NCI-H187 treated with DMSO at 0.1 percent for 48 hours (cell line): ENCODE measurements at places on chromosomes 5 and 9.

GRCh38 chr9:37187292-37187691 is 66.9 kb downstream of the ZCCHC7 start:
- DNase-seq: no peak

DNA sequence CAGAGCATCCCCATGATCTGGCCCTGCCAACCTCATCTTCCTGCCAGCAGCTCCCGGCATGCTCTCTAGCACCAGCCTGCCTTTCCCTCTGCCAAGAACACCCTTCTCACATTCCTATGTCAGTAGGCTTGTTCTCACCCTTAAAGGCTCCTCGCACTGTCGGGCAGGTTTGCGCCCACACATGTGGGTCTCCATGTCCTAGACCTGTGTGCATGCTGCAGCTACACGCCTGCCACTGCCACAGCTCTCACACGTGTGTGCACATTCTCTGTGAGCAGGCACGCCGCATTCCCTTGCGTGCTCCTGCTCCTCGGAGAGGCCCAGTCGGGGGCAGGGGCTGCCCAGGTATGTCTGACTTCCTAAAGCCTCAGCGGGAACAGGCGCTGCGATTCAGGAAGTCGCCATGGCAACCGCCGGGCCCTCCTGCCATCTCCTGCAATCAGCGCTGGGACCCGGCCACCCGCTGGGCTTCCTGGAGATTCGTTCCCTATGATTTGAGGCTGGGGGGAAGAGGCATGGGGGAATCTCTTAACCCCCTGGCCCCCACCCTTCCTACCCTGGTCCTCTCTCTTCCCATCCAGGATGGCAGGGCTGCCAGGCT is 28.1 kb downstream of the NDUFA8 start:
- DNase-seq: no peak

DNA sequence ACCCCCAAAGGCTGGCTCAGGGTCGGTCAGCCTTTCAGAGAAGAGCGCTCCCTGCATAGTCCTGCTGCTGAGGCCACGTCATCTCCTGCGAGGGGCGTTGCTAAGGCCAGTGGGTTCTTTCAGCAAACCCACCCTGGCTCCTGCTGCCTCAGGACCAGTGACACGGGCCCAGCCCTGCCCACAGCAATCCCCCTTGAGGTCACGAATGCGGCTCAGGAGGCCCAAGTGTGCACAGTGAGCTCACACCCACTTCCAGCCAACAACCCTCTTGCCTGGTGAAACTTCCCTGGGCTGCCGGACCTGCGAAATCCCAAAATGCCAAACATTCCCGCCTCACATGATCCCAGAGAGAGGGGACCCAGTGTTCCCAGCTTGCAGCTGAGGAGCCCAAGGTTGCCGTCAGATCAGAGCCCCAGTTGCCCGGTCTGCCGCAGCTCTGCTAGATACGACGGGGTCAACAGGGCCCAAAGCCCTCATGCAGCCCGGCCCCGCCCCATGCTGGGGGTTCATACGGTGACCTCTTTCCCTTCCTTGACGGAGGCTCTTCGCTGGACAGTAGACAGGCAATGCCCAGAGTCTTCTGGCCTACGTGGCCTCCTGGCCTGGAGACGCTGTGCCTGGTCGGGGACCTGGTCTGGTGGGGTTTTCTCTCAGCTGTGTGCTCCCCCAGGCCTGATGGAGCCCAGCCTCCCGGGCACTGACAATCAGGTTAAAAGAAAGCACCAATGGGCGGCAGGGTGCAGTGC is 116.4 kb upstream of the COL5A1 start:
- no peak for DNase-seq

DNA sequence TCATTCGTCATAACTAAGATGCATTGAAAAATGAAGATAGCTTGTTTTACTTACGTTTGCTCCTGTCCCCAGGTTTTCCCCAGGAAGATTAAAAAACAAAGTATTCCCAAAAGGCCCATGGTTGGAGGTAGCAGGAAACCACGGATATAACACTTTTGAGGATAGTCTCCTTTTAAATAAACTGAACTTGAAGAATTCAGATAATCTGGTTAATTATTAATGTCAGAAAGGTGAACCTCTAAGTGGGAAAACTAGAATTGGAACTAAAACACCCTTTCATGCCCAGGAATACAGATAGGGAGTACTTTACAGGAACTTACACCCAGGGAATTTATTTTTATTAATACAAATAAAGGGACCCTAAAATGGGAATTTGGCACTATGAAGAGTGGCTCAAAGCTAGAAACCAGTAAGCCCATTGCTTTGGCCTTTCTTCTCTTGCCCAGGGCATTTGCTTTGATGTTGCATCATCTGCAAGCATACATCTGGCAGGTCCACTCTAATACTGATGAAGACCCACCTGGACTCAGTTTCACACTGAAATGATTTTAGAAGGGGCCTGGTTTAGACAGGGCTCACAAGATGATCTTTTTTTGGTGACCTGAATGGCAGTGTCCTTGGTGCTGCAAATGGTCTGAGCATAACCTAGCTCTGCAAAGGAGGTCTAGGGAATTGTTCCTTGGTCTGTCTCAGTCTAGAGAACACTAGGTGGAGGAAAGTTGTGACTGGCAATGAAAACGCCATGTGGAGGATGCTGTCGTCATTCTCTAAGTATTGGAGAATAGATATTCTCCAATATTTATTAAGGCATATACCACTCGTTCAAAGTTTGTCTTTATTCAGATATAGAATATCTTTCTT is at the start of gene C5:
C5 (minus strand) TSS at position 148 of the 861 bp plus-strand sequence; CDS start at position 119, 29 bp downstream.
- no peak for DNase-seq

GRCh38 chr5:57718155-57718554 is 235.5 kb upstream of the ACTBL2 start:
- DNase-seq: no peak

- no peak for DNase-seq
These were observed 171.5 kb downstream of the SSBP2 start for GRCh38 chr5:81579262-81579924.

DNA sequence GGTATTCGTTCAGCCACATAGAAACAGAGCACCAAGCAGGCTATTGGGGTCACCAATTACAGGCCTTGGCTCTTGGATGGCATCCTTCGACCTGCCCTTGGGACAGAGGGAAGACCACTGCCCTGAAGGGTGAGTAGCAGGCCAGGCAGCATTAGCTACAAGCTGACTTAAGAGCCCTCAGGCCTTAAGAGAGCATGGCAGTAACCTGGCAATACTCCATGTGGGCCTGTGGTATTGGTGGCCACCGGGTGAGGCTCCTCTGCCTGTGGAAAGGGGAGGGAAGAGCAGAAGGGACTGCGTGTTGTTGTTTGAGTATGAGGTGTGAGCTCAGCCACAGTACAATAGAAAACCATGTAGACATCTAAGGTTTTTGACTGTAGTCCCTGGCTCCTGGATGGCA is 170.6 kb downstream of the MCTP1 start:
- no peak for DNase-seq

DNA sequence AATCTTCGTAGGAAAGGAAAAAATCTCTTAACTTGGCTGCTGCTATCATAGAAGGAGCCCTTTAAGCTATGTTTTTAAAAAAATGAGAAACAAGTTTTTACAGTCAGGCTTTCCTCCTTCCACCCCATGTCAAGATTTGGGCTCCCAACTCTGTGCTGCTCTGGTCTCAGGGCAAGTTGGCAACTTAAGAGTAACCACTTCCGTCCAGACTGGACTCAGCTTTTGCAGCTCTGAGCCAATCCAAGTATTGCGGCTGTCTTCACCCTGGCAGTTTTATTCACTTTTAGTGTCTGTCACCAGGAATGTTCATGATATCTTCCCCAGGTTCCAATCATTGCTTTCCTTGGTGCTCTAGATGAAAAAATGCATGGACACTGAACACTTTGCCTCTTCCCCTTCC is 115.9 kb upstream of the GAS1 start:
- no peak for DNase-seq

DNA sequence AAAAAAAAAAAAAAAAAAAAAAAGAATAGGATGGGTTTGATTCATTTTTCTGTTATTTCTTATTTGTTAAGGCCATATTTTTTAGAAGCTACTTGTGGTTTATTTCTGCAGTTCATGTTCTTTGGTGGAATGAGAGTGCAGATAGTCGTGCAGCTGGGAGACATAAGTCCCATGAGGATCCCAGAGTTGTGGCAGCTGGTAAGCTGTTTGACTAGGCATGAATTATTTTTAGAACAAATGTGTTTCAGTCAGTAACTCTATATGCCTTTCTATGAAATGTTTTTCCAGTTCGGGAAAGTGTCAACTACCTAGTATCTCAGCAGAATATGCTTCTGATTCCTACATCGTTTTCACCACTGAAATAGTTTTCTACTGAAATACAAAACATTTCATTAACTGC is 5.0 kb upstream of the NIPSNAP3B start:
- peak; percentile 81 for DNase-seq

GRCh38 chr5:25489834-25490538 is 845.2 kb upstream of the CDH10 start:
- DNase-seq: no peak

GRCh38 chr5:74581988-74582365 is 58.6 kb downstream of the ENC1 start:
- no peak for DNase-seq

- no peak for DNase-seq
These were observed 939.1 kb upstream of the ACO1 start for GRCh38 chr9:31445357-31445756.

DNA sequence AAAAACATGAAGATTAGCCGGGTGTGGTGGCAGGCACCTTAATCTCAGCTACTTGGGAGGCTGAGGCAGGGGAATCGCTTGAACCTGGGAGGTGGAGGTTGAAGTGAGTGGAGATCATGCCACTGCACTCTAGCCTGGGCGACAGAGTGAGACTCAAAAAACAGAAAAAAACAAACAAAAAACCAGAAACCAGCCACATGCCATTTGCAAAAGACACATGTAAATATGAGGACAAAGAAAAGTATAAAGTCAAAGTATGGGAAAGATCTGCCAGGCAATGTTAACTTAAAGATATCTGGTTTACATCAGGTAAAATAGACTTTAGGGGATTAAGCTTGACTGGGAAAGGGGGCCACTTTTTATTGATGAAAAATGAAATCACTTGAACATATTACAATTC is 90.7 kb downstream of the FNBP1 start:
- no peak for DNase-seq

DNA sequence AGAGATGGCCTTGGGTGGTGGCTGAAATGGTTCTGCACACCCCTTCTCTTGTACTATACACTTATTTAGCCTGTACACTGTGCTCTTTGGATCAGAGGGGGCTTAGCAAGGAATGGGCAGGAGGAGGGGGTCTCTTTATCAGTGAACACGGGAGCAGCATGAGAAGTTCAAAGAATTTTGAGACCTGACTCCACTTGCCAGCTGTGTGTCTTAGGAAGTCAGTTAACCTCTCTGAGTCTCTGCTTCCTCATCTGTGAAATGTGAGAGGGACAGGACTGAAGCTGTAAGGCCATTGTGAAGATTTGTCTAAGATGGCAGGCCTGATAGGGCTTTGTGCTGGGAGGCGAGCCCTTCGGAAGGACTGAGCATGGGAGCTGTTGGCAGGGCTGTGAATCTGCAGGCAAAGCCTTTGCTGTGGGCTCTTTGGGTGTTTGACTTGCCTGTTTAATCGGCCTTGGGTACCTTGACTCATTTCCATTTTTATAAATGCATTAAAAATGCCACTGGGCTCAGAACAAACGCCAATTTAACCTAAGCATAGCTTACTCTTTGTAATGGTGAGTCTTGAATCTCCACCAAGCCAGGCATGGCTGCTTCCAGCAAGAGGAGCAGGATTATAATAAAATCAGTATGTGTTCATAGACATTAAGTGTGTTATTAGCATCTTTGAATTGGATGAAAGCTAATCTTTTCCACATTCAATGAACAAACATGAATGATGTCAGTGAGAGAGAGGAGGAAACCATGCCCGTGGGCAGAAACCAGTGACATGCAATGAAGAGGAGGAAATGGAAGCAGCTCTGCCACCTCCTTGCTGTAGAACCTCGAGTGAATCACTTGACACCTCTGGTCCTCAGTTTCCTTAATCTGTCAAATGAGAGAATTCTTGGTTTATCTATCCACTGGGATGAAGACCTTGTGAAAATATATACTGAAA is 89.4 kb downstream of the MACROH2A1 start:
- no peak for DNase-seq

- peak; percentile 24 for DNase-seq
These were observed 387.4 kb downstream of the CETN3 start for GRCh38 chr5:90022002-90022710.

DNA sequence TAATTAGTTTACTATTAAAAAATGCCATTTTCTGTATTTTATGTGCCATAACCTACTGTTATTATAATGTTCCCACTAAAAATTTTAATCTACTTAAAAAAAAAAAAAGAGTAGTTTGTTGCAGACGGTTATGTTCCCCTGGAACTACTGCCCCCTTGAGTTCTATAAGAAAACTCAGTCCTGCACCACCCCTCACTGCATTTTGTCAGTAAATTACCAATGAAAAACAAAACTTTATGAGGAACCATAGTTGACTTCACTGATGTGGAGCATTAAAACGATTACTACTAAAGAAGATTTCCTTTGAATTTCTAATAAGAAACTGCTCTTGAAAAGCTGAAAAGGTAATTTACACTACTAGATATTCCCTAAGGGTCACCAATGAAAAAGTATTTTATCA is 288.7 kb downstream of the FBXL17 start:
- DNase-seq: no peak

DNA sequence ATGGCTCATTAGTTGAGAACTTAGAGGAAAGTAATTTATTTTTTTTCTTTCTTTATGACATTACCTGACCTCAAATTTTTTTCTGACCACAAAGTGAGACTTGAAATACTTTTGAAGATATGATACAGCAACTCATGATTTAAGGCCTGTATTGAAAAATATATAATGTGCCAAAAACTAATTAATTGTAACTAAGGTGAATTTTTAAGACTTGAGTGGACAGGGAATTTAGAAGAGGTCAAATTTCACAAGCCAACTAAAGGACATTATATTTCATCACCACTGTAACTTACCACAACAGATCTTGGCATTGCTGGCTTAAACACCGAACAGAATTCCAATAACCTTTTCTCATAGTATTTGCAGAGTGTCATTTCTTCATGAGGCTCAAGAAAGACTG is 1.8 kb downstream of the CCNH start:
- no peak for DNase-seq

DNA sequence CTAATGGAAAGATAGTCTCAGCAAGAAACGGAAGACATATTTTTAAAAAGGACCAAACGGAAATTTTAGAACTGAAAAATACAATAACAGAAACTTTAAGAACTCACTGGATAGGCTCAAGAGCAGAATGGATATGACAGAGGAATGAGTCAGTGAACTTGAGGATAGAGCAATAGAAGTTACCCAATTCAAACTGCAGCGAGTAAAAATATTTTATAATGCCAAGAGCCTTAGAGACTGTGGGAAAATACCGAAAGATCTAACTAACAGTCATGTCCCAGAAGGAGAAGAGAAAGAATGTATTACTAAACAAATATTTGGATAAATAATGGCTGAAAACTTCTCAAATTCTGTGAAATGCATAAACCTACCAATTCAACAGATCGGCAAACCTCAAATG is 40.8 kb downstream of the ADAMTS2 start:
- no peak for DNase-seq
